ENCODE measurements at places on chromosomes 12 and 14.

GRCh38 chr12:96235484-96235826, 41.3 kb downstream of the ELK3 start:
- no peaks in the 10 kb centered on the region for H3K36me3 ChIP-seq
- H3K27ac ChIP-seq, result peak overlapping the region; percentile 79
- H3K4me1 ChIP-seq, result peaks cover 76% of the 10 kb centered on the region
- DNase-seq, result no peak
- no peaks in the 10 kb centered on the region for H3K27me3 ChIP-seq

- H3K4me3 ChIP-seq, result no peak overlapping the region
- H3K27me3 ChIP-seq, result no peaks in the 10 kb centered on the region
- H3K36me3 ChIP-seq, result no peaks in the 10 kb centered on the region
- no peak overlapping the region for H3K27ac ChIP-seq
- DNase-seq, result no peak
- peaks cover 10% of the 10 kb centered on the region for H3K4me1 ChIP-seq
Observed at GRCh38 chr12:105418229-105418628, 87.7 kb downstream of the C12orf75 start.

GRCh38 chr14:104298458-104298857, 160.1 kb downstream of the KIF26A start:
- no peaks in the 10 kb centered on the region for H3K36me3 ChIP-seq
- no peak for DNase-seq
- H3K27ac ChIP-seq, result no peak overlapping the region
- H3K27me3 ChIP-seq, result peaks cover 9% of the 10 kb centered on the region

DNA sequence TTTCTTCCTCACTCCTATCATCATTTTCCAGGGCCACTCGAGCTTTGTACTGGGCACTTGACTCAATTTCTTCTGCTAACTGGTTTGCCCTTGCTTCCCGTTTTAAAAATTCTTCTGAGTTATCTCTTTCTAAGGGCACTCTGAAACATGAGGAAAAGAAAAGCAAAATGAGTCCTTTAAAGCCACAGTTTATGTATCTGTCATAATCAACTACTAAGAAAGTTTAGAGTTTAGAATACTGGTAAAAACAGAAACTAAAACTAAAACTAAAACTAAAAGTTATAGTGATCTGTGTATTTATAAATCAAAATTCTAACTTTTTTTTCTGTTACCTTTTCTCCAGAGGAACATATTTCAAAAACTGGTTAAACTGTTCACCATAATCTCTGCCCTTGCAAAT, 79.2 kb downstream of the ATXN2 start:
- H3K4me3 ChIP-seq, result no peak overlapping the region
- peaks cover 8% of the 10 kb centered on the region for H3K4me1 ChIP-seq
- no peak for DNase-seq
- H3K36me3 ChIP-seq, result no peaks in the 10 kb centered on the region
- no peaks in the 10 kb centered on the region for H3K27me3 ChIP-seq
- no peak overlapping the region for H3K27ac ChIP-seq

Data from heart right ventricle (tissue), 16 donors.